ENCODE measurements at places on chromosomes 4 and X.

DNA sequence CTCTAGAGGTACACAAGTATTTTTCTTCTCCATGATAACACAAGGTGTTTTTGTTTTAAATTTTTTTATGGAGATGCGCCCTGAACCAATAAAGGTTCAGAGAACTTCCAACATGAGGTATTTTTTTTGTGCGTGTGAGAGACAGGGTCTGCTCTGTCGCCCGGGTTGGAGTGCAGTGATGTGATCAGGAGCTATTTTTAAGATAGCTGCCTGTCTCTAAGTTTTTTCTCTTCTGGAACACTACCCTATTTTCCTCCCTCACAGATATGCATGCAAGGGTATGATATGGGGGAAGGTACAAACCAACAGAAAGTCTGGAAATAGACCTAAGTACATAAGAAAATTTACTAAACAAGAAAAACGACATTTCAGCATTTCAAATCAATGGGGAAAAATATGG lies 3.0 kb downstream of the GCNA start:
- H3K27ac ChIP-seq = no peak overlapping the region
- H3K36me3 ChIP-seq = peaks cover 26% of the 10 kb centered on the region
- no peak overlapping the region for H3K4me3 ChIP-seq
- H3K27me3 ChIP-seq = no peaks in the 10 kb centered on the region
- DNase-seq = no peak

GRCh38 chrX:122913134-122913533 lies 270.9 kb upstream of the GRIA3 start:
- no peak for DNase-seq
- H3K36me3 ChIP-seq = no peaks in the 10 kb centered on the region
- H3K4me3 ChIP-seq = no peak overlapping the region

DNA sequence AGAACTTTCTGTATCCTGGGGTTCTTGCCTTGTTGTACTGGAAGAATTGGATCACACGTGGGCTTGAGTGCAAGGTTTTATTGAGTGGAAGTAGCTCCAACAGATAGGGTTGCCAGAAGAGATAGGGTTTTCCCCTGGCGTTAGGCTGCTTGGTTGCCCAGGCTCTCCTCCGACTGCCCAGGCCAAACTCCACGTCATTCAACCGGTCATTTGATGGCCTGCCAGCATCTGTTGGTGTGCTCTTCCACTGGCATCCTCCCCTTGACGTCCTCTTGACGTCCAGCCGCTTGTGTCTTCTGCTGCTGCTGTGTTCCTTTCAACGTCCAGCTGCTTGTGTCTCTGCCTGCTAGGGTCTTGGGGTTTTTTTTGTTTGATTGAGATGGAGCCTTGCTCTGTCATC lies 340.3 kb upstream of the ZCCHC13 start:
- no peak overlapping the region for H3K4me3 ChIP-seq
- DNase-seq = no peak
- H3K36me3 ChIP-seq = peaks cover 15% of the 10 kb centered on the region
- H3K4me1 ChIP-seq = peaks cover 10% of the 10 kb centered on the region
- H3K27me3 ChIP-seq = no peaks in the 10 kb centered on the region
- peak overlapping the region; percentile 35 for H3K27ac ChIP-seq

GRCh38 chr4:177632481-177632880 lies 190.2 kb upstream of the AGA start:
- H3K27ac ChIP-seq = no peak overlapping the region
- H3K4me3 ChIP-seq = no peak overlapping the region
- DNase-seq = no peak
- H3K27me3 ChIP-seq = no peaks in the 10 kb centered on the region
- no peaks in the 10 kb centered on the region for H3K36me3 ChIP-seq
- no peaks in the 10 kb centered on the region for H3K4me1 ChIP-seq

- H3K27ac ChIP-seq = no peak overlapping the region
- H3K4me3 ChIP-seq = no peak overlapping the region
- H3K36me3 ChIP-seq = no peaks in the 10 kb centered on the region
- no peaks in the 10 kb centered on the region for H3K27me3 ChIP-seq
These were observed 43.7 kb downstream of the MAGEB16 start for GRCh38 chrX:35841872-35842271.

DNA sequence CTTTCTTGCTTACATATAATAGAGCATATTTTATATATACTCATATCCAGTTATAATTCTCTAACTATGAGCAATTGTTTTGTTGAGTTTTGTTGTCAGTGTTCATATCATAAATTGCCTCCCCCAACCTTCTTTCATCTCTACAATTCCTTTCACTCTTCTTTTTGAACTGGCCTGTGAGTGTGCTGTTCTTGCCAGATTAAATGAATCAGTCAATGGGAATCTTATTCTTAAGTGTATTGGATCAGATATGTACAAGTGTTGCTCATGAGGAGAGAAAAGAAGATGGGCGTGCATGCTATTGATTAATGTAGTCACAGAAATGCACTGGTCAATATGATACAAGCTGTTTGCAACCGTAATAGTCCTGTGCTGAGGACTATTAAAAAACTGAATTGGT lies 728.1 kb upstream of the MAGEB2 start:
- H3K27me3 ChIP-seq = no peaks in the 10 kb centered on the region
- H3K27ac ChIP-seq = no peak overlapping the region
- H3K36me3 ChIP-seq = no peaks in the 10 kb centered on the region

GRCh38 chr4:3073158-3074077 lies 920 bp downstream of the HTT-AS start:
- no peaks in the 10 kb centered on the region for H3K36me3 ChIP-seq
- peak overlapping the region; percentile 86 for H3K4me3 ChIP-seq
- H3K27me3 ChIP-seq = no peaks in the 10 kb centered on the region
- no peaks in the 10 kb centered on the region for H3K4me1 ChIP-seq
- DNase-seq = peak; percentile 47

- 0 out of 2 replicates have a peak, but pooled peaks cover 3% of the 10 kb centered on the region for H3K4me1 ChIP-seq
- H3K4me3 ChIP-seq = no peak overlapping the region
- H3K27ac ChIP-seq = no peak overlapping the region
- no peaks in the 10 kb centered on the region for H3K36me3 ChIP-seq
- H3K27me3 ChIP-seq = no peaks in the 10 kb centered on the region
- no peak for DNase-seq
These were observed 145.9 kb upstream of the NOCT start for GRCh38 chr4:138869631-138870030.

GRCh38 chrX:103846386-103846785 lies 14.3 kb upstream of the RAB9B start:
- H3K27ac ChIP-seq = no peak overlapping the region
- no peak for DNase-seq
- H3K4me1 ChIP-seq = no peaks in the 10 kb centered on the region

- no peaks in the 10 kb centered on the region for H3K4me1 ChIP-seq
- no peaks in the 10 kb centered on the region for H3K36me3 ChIP-seq
- no peaks in the 10 kb centered on the region for H3K27me3 ChIP-seq
- H3K4me3 ChIP-seq = no peak overlapping the region
These were observed 42.0 kb downstream of the MTM1 start for GRCh38 chrX:150610446-150610845.

DNA sequence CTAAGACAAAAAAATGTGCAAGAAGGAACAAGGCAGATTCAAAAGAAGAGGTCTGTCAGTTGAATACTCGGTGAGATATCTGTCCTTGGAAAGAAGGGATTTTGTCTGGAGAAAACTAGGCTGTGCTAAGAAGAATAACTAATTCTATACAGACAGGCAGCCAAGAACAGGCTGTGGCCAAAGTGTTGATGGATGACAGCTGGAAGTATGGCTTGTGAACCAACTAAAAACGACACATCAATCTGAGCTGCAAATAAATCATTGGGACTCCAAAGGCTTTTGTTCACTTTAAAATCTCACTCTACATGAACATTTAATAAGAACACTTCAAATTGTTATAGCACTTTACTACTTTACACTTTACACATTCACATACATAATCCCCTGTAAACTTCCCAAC lies 70.5 kb upstream of the IGSF1 start:
- no peaks in the 10 kb centered on the region for H3K4me1 ChIP-seq
- no peak overlapping the region for H3K4me3 ChIP-seq
- H3K27ac ChIP-seq = no peak overlapping the region
- no peaks in the 10 kb centered on the region for H3K27me3 ChIP-seq
- no peak for DNase-seq

GRCh38 chr4:4619821-4620220 lies 78.0 kb upstream of the STX18 start:
- no peak overlapping the region for H3K27ac ChIP-seq
- H3K27me3 ChIP-seq = no peaks in the 10 kb centered on the region
- H3K4me3 ChIP-seq = no peak overlapping the region
- no peaks in the 10 kb centered on the region for H3K4me1 ChIP-seq

DNA sequence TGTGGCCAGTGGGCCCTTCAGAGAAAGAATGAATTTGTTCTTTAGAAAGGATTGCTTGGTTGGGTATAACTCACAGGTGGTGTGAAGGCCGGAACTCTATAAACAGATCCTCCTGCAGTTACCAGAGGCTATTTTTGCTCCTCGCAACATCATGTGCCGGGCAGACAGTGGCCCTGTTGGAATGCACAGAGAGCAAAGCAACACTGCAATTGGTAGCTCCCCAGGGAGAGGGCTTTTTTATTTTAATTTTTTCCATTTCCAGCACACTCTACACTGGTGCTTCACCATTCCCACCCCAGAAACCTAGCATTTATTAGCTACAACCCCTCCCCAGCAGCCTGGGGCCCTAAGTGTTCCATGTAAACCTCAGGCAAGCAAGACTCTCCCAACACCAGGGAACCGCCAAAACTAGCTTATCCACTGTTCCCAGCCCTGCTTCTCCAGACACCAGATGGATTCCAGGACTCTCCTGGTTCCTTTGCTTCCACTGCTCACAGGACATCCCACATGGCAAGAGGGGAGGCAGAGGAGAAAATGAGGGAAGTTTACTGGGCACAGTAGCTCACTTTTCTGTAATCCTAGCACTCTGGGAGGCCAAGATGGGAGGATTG lies 75.1 kb upstream of the TMEM164 start:
- no peaks in the 10 kb centered on the region for H3K36me3 ChIP-seq
- no peak overlapping the region for H3K4me3 ChIP-seq
- no peaks in the 10 kb centered on the region for H3K27me3 ChIP-seq
- no peak for DNase-seq

DNA sequence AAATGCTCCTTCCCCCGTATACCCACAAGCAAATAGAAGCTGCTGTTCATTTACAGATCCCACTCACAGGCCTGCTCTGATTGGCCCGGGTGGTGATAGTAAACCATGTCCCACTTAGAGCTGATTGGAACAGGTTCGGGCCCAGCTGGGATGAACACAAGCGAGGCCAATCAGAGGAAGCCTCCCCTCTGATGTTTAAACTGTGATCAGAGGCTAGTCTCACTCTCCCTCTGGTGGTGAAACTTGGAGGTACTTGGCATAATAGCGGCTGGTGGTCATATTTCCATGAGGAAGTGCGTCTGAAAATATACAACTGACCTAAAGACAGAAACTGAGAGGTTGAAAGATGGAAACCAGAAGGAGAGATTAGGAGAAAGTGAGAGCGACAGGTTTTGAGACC lies 51.5 kb upstream of the TRPC3 start:
- no peak overlapping the region for H3K4me3 ChIP-seq
- peak; percentile 61 for DNase-seq
- H3K4me1 ChIP-seq = no peaks in the 10 kb centered on the region
- H3K27ac ChIP-seq = no peak overlapping the region
- no peaks in the 10 kb centered on the region for H3K27me3 ChIP-seq

DNA sequence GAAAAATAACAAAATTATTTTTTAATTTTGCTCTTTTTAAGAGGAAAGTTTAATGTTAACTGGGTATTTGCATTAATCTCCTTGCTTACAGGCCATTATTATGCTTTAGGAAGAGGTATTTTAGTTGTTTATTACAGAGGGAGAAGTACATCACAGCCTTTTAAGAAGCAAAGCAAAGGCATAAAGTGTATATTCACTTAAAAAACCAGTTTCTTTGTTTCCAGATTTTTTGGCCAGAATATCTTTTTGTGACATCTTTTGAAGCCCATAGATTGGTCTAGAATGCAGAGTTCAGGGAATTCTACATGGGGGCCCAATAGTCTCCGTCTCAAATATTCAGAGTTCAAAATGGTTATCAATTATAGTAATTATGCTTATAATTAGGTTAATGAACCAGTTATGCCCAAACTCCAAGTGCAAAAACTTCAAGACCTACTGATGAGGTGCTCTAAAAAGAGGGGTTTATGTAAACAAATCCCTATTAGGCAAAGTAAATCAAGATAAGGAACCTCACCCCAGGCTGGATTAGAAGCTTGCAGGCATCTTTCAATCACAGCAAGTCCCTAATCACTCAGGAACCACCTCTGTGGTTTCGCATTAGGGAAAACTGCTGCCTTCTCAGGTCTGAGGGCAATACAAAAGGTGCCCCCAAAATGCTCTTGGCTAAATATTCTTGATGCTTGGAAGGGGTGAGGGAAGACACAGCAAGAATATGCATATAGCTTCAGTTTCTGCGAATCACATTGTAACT lies 1.4 kb downstream of the CXXC4 start:
- peak overlapping the region; percentile 76 for H3K4me3 ChIP-seq
- H3K4me1 ChIP-seq = peaks cover 14% of the 10 kb centered on the region
- H3K36me3 ChIP-seq = no peaks in the 10 kb centered on the region
- DNase-seq = peak; percentile 21
- peak overlapping the region; percentile 70 for H3K27ac ChIP-seq

DNA sequence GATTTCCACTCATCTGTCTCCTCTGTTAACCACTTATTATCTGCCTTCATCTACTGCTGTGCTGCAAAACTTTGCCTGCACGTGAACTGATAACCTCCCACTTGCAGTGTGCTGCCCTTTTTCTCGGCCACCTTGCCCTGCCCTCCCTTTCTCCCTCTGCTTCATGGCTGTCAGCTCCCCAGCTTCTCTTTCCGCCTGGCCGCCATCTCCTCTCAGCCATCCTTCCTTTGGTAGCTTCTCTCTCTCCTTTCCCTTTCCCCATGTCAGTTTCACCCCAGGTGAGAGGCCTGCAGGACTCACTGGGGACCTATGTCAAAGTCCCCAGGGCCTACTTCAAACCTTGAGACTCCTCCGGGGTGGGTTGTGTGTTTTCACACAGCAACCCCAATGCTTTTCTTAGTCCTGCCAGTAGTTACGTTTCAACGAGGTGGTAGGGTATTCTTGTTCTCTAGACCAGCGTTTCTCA lies 6.6 kb downstream of the MSL3 start:
- no peaks in the 10 kb centered on the region for H3K4me1 ChIP-seq
- H3K27me3 ChIP-seq = no peaks in the 10 kb centered on the region
- no peak overlapping the region for H3K27ac ChIP-seq

DNA sequence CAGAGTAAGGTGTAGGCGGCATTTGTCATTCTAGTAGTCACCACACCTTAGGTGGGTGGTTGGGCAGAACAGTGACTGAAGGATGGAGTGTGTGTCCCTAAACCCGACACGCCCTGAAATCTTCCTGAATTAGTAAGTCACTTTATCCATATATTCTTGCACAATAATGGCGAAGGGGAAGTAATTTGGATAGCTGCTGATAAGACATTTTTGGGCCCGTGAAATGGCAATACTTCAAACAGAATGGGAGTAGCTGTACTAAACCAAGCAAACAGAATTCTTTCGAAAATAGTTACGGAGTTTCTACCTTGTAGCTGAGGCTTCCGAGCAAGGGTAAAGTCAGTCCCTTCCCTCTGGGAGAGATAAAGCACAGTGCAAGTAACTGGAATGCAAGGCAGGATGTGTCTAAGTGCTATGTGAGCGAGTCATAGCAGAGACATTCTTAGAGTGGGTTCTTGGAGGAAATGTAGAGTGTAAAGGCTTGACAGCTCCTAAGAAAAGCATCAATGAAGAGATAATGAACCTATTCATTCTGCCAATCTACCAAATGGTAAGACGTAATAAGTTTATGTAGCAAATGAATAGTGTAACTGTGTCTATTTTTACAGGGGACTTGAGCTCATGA lies 72.8 kb downstream of the CLCN5 start:
- peaks cover 42% of the 10 kb centered on the region for H3K4me1 ChIP-seq
- peak overlapping the region; percentile 86 for H3K27ac ChIP-seq
- no peaks in the 10 kb centered on the region for H3K27me3 ChIP-seq
- H3K36me3 ChIP-seq = 0 out of 2 replicates have a peak, but pooled peaks cover 3% of the 10 kb centered on the region
- H3K4me3 ChIP-seq = no peak overlapping the region
- DNase-seq = peak; percentile 34
